Vagina (tissue), 2 donors: ENCODE measurements at places on chromosomes 1 and 21.

GRCh38 chr1:217134857-217135568, 411.8 kb upstream of the ESRRG start:
- DNase-seq: no peak

- no peak for DNase-seq
Observed at GRCh38 chr1:87334351-87335174, 5.9 kb downstream of the LMO4 start.

GRCh38 chr1:51553911-51554310, 34.8 kb upstream of the EPS15 start:
- DNase-seq: no peak

- DNase-seq: no peak
Observed at GRCh38 chr1:58447886-58448285, 98.6 kb downstream of the OMA1 start.

DNA sequence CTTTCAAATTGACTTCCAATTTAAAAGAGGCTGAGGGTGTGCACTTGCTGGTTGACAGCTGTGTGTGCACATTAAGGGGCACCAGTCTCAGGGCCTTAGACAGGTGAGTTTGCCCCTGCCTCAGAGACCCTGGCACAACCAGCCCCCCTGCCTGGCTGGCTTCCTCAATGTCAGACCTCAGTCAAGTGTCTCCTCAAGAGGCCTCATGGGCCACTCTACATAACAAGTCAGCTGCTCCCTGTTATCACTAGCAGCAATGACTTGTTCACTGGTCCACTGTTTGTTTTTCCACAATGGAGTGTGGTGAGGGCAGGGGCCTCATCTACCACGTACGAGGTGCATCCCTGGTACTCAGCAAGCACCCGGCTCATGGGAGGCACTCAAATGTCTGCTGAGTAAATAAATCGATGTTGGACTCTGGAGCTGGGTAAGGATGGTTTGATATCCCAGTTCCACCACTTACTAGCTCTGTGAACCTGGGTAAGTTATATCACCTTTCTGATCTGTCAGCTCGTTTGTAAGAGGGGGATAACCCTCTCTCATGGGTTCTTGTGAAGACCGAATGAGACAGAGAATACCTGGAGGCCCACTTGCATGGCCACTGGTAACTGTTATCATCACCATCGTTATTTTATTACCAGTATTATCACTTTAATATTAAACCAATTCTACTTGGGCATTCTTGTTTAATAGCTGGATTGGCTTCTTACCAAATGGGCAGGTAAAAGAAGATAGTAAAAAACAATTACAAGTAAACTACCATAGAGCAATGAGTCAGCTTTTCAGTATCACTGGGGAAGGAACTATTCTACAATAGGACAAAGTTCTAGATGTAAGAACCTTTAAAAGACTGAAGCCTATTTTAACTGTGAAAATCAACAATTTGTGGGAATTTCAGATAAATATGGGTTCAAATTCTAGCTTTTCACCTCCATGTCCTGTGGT, 64.6 kb downstream of the SLC66A1 start:
- no peak for DNase-seq

GRCh38 chr1:44084998-44085675, 33.5 kb upstream of the KLF17 start:
- no peak for DNase-seq

- no peak for DNase-seq
Observed at GRCh38 chr1:178342745-178343144, 154.0 kb downstream of the CLEC20A start.

- no peak for DNase-seq
Observed at GRCh38 chr1:189662190-189662589, 815.5 kb downstream of the BRINP3 start.

GRCh38 chr1:201593200-201593921, 54.4 kb downstream of the NAV1 start:
- DNase-seq: peak; percentile 98

GRCh38 chr1:13728091-13728715, 28.2 kb downstream of the PRDM2 start:
- no peak for DNase-seq

- no peak for DNase-seq
Observed at GRCh38 chr1:94658221-94658620, 116.7 kb upstream of the F3 start.

DNA sequence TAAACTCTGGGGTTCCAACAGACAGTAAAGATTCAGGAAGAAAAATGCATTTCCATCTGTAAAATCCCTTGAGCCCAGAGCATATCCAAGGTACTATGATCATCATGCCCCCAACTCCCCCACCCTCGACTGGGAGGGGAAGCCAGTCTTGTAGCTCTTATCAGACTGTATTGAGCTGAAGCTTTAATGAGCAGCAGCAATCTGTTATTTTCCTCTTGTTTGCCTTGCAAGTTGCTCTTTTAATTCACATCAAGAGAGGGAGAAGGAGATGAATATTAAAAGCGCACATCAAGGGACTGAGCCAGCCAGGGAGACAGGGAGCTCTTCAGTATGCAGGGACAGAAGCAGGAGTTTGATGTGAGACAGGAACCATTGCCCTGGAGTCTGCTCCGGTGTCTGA, 52.5 kb upstream of the KCNA3 start:
- DNase-seq: no peak

- DNase-seq: no peak
Observed at GRCh38 chr1:40382108-40382460, 8.6 kb downstream of the SMAP2 start.

- DNase-seq: no peak
Observed at GRCh38 chr1:59985911-59986515, 59.4 kb upstream of the CYP2J2 start.

- DNase-seq: no peak
Observed at GRCh38 chr1:110465038-110465813, 14.3 kb downstream of the PROK1 start.

- DNase-seq: no peak
Observed at GRCh38 chr1:175757381-175758015, 14.1 kb upstream of the TNR start.

GRCh38 chr21:39637971-39638240, 25.2 kb downstream of the B3GALT5 start:
- no peak for DNase-seq

DNA sequence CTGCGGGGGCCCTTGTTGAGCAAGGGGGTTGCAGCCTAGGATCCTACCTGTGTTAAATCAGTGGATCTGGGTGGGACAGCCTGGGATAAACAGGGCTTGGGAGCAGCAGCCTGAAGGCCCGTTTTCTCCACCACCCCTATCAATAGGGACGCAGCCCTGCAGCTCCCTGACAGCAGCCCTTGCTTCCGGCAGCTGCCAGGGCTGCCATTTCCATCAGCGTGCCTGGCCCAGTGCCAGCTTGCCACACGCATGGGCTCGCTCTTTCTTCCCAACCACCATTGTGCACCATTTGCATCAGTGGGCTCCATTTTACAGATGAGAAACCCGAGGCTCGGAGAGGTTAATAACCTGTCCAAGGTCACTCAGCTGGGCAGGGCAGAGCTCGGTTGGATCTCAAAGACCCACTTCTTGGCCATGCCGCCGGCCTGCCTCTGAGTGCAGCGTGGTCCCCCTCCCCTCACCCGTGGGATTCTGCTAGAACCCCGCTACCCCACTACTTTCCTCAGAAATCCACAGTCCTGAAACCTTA, 3.8 kb downstream of the WNT4 start:
- no peak for DNase-seq

GRCh38 chr1:3669971-3670431, 17.7 kb downstream of the TP73 start:
- no peak for DNase-seq

- DNase-seq: no peak
Observed at GRCh38 chr21:45892156-45892915, 89.2 kb upstream of the COL6A1 start.

DNA sequence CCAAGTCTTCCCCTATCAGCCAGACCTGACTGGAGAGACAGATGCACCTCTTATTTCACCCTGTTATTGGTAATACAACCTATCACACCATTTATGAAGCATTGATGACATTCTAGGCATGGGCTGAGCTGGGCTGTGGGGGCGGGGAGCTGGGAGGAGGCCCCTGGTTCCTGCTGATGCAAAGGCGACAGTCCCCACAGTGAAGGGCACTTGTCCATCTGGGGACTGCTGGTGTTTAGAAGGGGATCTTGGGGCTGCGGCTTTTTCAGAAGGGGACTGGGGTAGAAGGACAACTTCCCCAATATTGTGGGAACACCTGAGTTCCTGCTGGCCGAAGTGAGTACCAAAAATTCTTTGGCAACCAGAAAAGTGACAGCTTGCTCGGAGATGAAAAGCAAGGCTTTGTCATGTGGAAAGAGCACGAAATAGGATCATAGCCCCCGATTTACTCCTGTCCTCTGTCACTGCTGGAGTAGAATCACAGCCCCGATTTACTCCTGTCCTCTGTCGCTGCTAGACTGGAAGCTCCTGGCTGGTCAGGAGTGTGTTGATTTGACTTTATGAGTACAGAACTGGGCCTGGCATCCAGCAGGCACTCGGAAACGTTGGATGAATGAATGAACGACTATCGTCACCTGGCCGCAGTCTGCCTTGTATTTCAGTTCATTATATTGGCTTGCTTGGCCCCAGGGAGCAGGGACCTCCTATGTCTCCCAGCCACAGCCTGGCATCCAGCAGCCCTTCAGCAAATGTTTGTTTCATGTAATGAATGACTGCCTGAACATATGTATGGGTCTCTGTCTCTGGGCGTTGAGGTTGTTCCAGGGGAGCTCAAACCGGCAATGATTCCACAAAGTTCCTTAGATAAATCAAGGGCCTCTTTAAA, 16.5 kb upstream of the ETV3L start:
- DNase-seq: no peak

DNA sequence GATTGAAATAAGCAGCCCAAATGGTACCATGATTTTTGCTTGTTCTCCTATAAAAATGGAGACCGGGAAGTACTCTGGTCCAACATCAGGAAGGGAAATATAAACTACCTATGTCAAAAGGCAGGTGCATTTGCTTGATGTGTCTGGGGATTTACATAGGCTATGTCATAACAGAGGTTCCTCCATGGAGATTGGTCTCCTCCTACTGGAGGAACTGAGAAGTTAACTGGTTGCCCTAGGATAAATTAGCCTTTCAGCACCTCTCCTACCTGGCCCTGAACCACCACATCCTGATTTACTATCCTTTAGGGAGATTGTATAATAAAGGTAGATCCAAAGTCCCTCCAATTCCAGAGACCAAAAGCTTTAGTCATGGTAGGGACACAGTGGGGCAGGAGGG, 1109.3 kb upstream of the B3GALT2 start:
- DNase-seq: no peak

DNA sequence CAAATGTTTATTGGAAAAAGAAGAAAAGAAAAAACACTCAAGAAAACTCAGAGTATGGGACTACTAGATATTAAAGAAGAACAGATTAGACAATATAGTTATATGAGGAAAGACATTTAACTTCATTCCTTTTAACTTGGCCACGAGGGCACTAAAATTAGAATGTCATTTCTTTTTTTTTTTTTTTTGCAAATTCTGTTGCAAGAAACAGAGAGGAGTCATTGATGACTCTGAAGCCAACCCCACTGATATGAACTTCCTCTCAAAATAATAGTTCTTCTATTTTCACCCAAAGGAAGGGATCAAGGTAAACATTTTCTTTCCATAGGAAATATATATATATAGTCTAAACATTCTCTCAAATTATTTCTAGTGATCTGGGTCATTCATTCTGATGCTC, 24.6 kb upstream of the PEX19 start:
- DNase-seq: no peak

GRCh38 chr1:189834813-189835212, 642.9 kb downstream of the BRINP3 start:
- no peak for DNase-seq

- no peak for DNase-seq
Observed at GRCh38 chr1:96995351-96995750, 273.8 kb downstream of the PTBP2 start.

DNA sequence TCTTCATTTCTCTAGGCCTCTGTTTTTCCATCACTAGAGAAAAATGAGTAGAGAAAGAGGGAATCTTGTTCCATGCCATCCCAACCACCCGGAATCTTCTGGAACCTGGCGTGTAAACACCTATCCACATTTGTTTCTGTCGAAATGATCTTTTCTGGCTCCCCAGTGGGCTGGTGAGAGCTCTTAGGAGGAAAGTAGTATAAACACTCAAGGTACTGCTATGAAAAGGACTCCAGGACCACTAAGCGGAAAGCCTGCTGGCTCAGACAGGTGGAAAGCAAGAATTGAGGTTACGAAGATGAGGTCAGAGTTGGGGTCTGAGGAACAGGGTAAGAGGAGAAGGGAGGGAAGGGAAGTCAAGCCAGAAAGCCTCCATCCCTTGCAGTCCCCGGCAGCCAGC, 90.8 kb downstream of the PLXNA2 start:
- no peak for DNase-seq

- peak; percentile 87 for DNase-seq
Observed at GRCh38 chr21:46097336-46098293, at the start of gene COL6A2. TSS of gene COL6A2 (plus strand) at chr21:46098112.

- no peak for DNase-seq
Observed at GRCh38 chr1:145936247-145936646, 9.0 kb upstream of the RBM8A start.

DNA sequence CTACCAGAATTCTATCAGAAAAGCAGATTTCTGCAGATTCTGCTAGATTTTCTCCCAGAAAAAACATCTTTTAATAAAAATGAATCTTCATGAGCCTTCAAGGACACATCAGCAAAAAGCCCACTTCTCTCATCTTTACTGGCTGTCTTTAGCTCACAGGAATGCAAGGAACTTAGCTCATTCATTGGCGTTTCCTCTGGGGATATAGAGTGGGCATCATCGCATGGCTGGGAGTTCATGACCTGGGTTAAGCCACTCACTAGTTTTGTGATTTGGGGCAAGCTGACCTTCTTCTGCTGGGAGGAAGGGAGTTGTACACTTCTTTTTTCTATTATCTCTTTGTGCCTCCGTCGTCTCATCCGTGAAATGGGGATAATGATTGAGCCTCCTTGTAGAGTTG, 149.7 kb downstream of the KAZN start:
- DNase-seq: no peak

- no peak for DNase-seq
Observed at GRCh38 chr1:159790237-159790917, 9.6 kb downstream of the DUSP23 start.

- no peak for DNase-seq
Observed at GRCh38 chr1:47816325-47817071, 180.7 kb downstream of the TRABD2B start.

DNA sequence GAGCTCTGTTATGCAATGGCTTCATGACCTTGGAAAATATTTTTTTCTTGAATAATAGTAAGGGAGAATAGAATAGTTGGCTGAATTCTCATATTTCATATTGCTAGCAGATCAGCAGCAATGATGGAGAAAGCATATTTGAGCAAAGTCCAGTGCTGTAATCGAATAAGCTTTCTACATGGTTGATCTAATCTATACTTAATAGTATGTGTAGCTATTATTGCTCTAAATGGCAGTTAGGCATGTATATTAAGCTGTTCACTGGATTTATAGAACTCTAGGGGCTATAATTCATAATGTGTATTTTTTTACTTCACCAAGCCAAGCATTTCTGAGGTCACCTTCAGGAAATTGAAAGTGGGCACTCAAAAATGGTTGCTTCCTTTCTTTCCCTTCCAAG, 10.0 kb upstream of the IL19 start:
- no peak for DNase-seq

- no peak for DNase-seq
Observed at GRCh38 chr1:81730881-81731280, 69.9 kb upstream of the ADGRL2 start.
